ENCODE measurements at places on chromosomes 12 and 14. TPM values are rescaled to one million over a fixed set of nuclear protein-coding genes. Genes with fewer than 3 reads are reported as not detected.
A peak's percentile ranks its signal among the peaks of the same experiment; 100 is the strongest.

DNA sequence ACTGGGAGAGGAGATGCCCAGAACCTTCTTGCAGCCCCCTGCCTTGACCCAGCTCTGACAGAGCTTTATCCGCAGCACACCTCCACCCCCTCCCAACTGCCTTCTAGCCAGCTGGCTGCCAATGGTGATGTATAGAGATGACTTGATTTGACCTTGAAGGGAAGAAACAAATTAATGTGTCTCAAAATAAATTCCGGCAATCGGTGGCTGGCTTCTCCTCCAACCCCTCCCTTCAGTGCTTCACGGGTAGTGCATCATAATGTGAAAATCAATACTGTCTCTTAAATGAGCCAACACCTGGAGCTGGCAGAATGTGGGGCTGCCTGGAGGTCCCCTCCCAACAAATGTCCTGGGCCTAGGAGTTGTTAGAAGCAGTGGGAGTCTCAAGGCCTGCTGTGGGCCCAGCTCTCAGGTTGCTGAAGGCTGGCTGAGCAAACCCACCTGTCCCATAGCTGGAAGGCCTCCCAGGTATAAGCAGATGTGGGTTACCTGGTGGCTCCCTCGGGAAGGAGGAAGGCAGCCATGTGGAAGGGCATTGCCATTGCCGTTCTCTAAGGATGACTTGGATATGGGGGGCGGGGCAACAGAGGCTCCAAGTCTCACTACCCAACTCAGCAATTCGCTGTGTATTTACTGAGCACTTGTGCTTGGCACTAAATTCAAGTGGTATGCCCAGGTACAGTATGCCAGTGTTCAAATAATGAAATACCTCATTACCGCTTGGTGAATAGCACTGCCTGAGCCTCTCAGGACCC is 23.2 kb downstream of the HSPB8 start:
- no peak for DNase-seq

- DNase-seq = no peak
These were observed 142.5 kb downstream of the TMX1 start for GRCh38 chr14:51382506-51382905.

DNA sequence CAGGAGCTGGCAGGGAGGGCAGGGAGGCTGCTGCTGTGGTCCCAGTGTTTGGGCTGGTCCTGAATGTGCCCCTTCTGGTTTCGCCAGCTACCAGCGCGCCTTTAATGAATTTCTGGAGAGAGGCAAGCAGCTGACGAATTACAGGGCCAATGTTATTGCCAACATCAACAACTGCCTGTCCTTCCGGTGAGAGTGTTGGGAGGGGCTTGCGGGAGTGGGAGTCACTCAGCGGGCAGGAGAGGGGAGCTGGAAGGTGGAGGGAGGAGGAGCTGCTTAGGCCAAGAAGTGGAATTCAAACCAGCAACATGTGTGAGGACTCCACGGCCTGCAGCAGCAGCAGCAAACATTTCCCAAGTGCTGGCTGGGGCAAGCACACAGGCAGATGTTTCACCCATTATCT is 7.7 kb downstream of the TNFAIP2 start:
- no peak for DNase-seq

- no peak for DNase-seq
These were observed 18.0 kb upstream of the TMEM260 start for GRCh38 chr14:56561606-56562005.

Gene B3GNT4
- total RNA-seq = 0.58 TPM

GRCh38 chr14:96112032-96112431 is 72.9 kb downstream of the C14orf132 start:
- no peak for DNase-seq

Gene SCN8A
- 0.58 TPM for total RNA-seq

Gene LRP1-AS
- not detected for total RNA-seq

- peak; percentile 10 for DNase-seq
These were observed 162.9 kb downstream of the PCNX1 start for GRCh38 chr14:71070169-71070568.

All from epithelial cell of proximal tubule (primary cell).